ENCODE measurements at places on chromosomes 2 and 18.

DNA sequence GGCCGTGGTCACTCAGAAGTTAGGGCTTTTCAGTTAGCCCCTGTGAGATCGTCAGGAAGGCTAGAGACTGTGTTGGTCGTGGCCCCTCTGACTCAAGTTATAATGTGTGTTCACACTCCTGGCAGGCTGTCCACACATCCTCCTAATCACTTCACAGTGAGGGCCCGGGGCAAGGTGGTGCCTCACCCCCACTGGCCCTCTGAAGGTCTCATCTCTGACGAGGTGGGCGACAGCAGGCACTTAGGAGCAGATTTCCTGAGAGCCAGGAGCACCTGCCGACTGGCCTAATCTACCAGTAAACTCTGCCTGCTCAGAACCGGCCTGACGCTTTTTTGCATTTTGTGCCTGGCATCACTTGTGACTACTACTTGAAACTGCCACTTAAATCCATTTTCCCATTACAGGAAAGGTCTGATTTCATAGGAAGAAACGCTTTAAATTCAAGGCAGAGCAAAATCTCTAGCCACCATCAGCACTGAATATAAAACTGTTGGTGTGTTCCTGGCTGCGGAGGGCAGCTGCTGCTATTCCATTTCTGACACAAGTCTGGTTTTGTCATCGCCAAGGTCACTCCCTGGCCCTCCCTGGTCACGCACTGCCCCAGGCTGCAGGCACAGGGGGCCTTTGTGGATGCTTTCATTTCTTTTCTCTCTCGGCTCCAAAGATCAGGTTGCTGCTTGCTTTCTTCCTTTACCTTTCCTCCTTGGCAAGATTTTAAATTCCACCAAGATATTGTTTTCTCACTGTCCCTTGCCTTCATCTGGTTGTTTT is 48.0 kb downstream of the RAB12 start:
- peak; percentile 21 for ATAC-seq

DNA sequence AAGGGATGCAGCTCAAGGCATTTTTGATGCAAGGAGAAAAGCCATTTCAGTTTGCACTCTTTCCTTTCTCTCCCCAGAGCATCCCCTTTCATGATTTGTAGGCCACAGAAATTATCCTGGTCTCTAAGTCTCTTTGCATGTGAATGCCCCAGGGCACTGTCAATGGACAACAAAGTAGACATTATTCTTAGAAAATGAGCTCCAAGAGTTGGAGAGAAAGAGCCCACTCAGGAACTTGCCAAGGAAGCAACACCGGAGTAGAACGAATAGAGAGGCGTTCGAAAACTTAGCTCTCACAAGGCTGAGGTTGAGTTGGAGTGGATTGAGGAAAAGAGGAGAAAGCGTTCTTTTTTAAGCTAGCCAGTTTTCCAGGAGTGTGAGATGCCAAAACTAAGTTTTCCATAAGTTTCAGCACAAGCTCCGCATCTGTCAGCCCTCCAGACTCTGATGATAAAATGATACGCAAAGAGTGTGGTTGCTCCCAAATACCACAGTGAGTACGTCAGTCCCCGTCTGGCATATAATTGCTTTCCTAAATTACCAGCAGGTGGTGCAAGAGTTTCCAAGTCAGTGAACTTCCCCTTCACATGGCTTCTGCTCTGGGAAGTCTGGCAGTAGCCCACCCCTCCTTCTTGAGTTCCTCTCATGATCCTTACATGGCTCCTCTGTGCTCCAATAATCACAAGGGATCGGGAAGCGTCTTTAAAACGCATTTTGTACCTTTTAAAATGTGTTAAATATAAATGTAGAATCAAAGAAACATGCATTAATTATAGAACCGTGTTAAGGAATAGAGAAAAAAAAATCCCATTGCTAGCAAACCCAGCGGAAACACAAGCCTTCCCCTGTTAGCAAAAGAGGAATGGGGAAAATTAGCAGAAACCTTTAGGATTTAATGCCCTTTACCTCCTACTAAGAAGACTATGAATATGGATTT is 1060.6 kb upstream of the FANCL start:
- peak; percentile 82 for ATAC-seq

- ATAC-seq: peak; percentile 30
Measured at GRCh38 chr2:188326290-188326668, 34.6 kb downstream of the GULP1 start.

GRCh38 chr2:160492401-160493226 is 993 bp downstream of the RBMS1 start:
- peak; percentile 77 for ATAC-seq

DNA sequence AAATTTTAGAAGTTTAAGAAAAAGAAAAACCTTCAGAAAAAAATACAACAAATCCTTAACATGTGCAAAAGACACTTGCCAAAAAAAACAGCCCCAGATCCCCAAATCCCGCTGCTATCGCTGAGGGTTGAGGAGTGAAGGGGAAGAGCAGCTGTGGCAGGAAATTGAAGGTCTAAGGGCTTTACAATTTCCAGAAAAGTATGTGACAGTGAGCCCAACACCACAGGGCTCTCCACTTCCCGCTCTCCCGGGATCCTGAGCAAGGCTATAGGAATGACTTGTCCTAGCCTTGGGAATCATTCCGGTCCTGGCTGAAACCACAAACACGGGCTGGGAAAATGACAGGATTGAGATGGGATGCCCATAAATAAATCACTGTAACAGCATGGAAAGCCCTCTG is 191.4 kb downstream of the TMEM163 start:
- no peak for ATAC-seq

GRCh38 chr2:100237770-100238169 is 84.5 kb downstream of the LONRF2 start:
- no peak for ATAC-seq

DNA sequence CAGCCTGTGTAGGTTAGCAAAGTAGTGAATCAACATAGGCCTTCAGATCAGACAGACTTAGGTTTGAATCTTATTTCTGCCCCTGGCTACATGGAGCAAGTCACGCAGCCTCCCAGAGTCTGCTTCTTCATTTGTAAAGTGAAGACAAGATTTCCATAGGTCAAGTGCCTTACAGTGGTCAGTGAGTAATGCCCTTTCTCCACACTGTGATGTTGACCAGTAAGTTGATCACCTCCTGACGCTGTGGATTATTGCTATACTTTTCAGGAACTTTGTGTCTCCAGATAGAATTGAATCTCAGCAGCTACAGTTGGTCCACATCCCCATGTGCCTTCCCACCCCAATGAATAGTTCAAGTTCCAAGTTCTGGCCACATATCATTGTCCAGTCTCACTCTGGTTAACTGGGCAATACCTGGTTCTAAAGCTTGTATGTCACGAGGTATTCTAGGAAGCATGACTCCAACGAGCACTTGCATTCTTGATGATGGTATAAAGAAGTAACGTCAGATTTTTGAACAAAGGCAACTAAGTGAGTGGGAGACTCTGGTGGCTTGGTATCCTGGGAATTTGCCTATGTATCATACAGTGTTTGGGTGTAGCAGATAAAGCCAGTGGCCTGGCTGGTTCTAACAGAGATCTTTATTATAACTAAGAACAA is 2.1 kb upstream of the CLIP4 start:
- no peak for ATAC-seq

GRCh38 chr2:64644458-64645382 is 9.0 kb downstream of the SERTAD2 start:
- peak; percentile 73 for ATAC-seq

- ATAC-seq: peak; percentile 87
Measured at GRCh38 chr2:222318026-222318711, 19.4 kb upstream of the PAX3 start.

GRCh38 chr2:195934484-195934883 is 134.2 kb downstream of the DNAH7 start:
- ATAC-seq: no peak

- ATAC-seq: no peak
Measured at GRCh38 chr2:222064286-222064685, 234.5 kb downstream of the PAX3 start.

DNA sequence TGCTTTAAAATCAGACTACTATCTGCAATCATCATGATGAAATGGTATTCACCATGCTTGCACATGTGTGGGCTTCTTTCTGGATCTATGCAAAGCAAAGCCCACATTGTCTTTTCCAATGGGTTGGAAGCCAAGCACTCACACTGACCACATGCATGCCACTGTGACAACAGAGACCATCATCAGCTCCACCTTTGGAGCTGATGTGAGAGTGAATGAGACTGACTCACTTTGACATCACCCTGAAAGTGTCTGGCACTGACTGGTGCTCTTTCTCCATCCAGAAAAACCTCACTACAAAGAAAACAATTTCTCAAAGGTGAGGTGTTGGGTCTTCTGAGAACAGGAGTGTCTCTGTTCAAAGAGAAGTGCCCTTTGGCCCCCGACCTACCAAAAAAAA is 4.7 kb downstream of the MYO5B start:
- ATAC-seq: no peak

- peak; percentile 8 for ATAC-seq
Measured at GRCh38 chr18:72542984-72543356, 1.2 kb downstream of the CBLN2 start.

DNA sequence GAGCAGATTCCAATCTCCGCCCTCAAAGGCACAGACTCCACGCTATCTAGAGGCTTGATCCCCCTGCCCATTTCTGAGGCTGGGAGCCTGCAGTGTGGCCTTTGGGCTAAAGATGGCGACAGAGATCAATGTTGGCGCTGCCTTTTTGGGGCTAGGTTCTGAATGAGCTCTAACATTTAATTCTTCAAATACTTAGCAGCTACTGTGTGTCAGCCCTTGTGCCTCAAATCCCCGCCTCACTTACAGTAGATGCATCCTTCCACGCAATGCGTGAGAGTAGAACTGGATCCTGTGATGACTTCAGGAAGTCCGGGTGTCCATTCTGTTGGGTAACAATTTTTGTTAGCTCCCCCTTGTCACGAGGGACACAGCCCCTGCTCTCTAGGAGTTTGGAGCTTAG is 12.4 kb downstream of the IL1F10 start:
- ATAC-seq: peak; percentile 1

GRCh38 chr18:62839874-62840713 is 124.8 kb downstream of the PHLPP1 start:
- ATAC-seq: no peak

DNA sequence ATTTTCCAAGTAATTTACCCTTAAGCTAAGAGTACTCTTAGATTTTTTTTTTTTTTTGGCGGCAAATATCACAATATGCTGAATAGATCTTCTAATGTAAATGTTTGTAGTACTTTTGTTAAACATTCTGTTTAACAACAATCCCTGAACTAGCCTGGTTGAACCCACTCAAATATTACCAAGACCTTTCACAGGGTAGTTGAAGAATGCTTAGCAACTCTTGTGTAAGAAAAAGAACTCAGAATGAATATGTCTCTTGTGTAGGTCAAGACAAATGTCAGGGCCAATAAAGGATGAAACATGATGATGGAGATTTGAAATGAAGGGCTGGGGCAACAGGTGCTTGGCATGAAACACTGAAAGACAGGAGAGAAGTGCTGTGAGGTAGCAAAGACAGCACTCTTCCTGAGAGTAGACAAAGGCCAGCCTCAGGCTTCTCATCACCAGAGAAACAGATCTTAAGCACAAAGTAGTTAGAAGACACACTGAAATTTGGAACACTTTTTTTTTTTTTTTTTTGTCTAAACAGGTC is 597.3 kb downstream of the ERBB4 start:
- ATAC-seq: no peak

- ATAC-seq: no peak
Measured at GRCh38 chr2:97267411-97268074, 154.6 kb downstream of the ANKRD36 start.

GRCh38 chr2:190843890-190844699 is 36.5 kb upstream of the GLS start:
- no peak for ATAC-seq

DNA sequence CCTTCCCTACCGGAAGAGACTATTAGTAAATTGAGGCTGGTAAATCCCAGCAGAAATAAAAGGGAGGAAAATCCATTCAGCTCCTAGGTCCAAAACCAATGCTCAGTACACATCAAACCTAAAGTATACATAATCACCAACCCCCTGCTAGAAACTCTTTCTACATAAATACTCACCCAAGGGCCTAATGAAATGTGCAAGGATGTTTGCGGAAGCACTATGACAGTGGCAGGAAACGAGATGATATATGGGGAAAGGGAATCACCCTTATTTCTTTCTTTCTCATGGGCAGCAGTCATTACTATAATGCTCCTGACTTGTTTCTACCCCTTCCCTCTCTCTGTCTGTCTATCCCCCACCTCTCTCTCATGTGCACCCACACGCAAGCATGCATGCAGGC is 1.3 kb upstream of the SCTR start:
- no peak for ATAC-seq

DNA sequence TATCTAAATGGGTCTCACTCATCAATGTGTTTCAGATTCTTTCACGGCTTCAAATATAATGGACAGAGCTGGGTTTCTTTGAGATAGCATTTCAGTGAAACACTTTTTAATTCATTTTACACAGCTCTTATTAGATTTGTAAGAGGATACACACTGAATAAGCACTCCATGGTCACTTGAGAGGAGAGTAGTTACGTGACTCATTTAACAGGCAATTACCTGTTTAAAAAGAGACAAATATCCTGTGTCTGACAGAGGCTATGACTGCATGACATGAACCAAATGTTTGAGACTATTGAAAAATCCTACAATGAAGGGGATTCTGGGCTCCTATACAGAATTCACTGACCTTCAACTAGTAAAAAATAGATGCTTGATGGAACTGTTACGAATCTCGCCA is 786.9 kb downstream of the EPHA4 start:
- peak; percentile 79 for ATAC-seq

- ATAC-seq: no peak
Measured at GRCh38 chr2:40118622-40119021, 333.3 kb downstream of the SLC8A1 start.

DNA sequence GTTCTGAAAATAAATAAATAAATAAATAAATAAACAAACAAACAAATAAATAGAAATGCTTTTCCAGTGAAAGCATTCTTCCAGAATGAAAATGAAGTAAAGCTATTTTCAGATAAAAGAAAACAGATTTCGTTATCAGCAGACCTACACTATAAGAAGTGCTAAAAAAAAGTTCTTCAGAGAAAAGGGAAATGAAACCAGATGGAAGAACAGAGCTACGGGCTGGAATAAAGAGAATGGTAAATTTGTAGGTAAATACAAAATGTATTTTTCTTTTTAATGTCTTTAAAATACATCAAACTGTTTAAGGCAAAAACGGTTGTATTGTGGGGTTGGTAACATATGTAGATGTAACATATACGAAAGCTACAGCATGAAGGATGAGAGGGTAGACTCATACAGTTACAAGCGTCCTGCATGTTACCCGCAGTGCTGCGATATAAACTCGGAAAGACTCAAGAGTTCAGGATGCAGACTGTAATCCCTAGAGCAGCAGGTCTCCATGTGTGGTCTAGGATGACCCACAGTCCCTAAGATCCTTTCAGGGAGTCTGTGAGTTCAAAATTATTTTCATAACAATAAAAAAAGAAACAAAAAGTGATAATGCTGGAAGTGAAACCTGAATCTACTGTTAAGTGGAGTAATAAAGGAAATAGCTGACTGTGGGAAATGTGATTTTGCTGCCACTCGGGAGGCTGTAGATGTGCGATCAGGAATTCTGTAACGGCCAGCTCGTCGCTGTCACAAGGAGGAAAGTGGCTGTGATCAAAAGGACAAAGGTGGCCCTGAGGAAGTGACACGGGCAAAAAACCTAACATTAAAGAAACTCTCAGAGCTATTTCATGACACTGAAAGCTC is 5.3 kb upstream of the RAB12 start:
- ATAC-seq: no peak
